ENCODE measurements at places on chromosomes 7 and 10. TPM values are rescaled to one million over a fixed set of nuclear protein-coding genes. Genes with fewer than 3 reads are reported as not detected.

NPC1L1 gene
- total RNA-seq = not detected

ELN gene
- total RNA-seq = 4.0 TPM

AKR1D1 gene
- total RNA-seq = not detected

C10orf71 gene
- not detected for total RNA-seq

GHRHR gene
- not detected for total RNA-seq

GRCh38 chr7:151244196-151244840, 4.2 kb downstream of the SMARCD3 start:
- DNase-seq = peak; percentile 85

DNA sequence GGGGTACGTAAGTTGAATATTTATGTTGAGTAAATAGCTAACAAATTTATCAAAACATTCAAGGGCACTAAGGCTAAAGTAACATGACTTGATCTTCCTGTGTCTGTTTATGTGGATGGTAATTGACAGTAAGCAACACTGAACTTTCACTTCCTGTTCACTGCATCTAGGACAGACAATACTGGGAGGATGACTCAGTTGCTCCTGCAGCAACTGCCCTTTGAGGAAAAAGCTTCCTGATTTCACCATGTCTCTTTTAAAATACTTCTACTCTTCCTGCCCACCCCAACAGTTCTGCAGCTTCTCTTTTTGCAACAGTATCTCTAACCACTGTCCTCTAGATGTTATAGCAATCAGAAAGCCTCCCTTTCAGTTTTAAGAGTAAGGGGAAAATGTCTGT, 76.6 kb upstream of the HGF start:
- no peak for DNase-seq

DNA sequence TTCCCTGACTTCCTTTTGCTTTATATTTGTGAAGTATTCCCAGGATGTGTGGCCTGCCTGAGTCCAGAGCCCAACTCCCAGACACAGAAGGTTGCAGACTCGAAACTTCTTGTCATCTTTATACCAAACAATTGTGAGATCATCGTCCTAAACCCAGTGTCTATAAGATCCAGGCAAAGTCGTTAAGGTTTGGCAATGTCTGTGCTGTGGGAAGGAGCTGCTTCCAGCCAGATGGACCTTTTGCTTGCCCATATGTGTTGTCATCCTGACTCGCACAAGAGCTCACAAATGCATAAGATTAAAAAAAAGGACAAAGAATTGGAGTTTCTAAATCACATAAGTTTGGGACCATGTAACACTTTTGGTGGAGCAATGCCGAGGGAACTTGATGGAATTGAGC, 37.0 kb downstream of the WNT2 start:
- DNase-seq = no peak

GRCh38 chr7:134450294-134451000, 8.5 kb downstream of the AKR1B1 start:
- DNase-seq = no peak

DNA sequence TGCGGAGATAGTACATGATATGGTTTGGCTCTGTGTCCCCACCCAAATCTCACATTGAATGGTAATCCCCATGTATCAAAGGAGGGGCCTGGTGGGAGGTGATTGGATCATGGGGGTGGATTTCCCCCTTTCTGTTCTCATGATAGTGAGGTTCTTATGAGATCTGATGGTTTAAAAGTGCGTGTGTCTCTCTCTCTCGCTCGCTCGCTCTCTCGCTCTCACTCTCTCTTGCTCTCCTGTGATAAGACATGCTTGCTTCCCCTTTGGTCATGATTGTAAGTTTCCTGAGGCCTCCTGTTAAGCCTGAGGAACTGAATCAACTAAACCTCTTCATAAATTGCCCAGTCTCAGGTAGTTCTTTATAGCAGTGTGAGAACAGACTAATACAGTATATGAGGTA, 171.9 kb downstream of the NSUN6 start:
- no peak for DNase-seq

DNA sequence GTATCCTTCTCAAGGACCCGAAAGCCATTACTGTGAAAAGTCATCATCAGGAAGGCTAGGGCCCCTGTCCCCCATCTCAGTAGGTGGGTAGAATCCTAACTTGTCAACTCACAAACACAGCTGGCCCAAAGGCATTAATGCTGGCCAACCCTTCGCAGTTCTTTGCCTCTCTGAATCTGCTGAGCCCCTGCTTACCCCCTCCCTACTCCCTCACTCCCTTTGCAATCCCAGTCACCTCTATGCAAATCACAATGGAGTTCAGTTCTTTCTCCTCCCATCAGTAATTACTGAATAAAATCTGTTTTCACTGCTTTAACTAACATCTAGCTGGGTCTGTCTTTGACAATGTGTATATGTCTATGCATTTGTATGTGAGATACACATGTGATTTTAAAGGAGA, 38.1 kb upstream of the AOAH start:
- peak; percentile 33 for DNase-seq

DNA sequence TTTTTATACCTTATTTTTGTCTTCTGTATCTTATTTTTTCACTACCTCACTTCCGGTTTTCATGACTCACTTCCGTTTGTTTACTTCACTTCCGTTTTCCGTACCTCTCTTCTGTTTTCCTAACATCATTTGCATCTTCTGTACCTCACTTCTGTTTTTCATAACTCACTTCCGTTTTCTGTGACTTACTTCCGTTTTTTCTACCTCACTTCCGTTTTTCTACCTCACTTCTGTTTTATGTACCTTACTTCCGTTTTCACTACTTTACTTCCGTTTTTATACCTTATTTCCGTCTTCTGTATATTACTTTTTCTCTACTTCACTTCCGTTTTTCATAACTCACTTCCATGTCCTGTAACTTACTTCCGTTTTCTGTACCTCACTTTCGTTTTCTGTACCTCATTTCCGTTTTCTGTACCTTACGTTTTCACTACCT, 492.5 kb upstream of the AKR1E2 start:
- DNase-seq = no peak

- DNase-seq = no peak
These were observed 619 bp downstream of the EXOC4 start for GRCh38 chr7:133253519-133253875.

DNA sequence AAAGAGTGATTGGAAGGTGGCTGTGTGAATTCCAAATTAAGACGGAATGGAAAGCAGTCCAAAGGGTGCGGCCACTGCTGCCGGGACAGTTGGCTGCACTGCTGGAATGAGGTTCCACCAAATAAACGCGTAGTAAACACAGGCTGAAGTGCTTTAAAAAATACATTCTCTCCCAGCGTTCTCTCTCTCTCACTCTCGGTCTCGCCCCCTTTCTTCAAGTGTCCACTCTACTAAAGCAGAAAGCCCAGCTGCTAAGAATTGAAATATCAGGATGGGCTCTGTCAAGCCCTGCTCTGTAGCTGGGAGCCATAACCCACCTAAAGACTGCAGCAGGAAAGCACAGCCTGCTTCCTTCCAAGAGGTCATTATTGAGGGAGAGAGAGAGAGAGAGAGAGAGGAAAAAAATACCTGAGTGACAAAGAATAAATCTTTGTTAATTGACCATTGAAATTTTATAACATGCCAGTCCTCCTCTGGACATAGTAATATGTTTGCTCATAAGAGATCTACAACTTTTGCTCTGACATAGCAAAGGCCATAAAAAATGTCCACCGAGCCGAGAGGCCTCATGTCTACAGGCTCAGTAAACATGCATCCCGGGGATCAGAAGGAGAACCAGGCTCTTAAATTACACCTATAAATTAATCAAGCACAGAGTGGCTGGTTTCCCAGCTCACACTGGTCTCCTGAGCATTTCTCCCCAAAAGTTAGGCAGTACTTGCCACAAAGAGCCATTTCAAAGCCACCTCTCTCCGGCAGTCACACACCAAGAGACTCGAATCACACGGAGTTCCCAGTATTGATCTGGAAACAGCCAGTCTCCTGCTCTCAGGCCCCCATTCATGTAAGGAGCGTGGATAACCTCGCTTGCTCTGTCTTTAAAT, 72.8 kb downstream of the FGFR2 start:
- DNase-seq = no peak

DNA sequence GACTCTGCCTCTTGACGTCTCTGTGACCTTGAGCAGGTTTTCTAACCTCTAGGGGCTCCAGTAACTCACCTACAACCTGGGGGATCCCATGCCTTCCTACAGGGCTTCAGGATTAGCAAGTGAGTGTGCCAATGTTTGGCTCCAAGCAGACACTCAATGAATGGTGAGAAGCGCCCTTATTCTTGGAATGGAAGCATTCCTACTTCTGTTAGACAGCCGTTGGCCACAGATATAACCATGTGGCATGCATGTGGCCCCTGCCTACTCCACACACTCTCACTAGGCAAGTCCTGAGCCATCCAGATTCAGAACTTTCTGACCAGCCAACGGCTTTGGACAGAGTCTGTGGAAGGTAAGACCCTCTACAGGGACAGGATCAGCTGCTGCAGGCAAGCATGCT, 108.9 kb upstream of the LYZL2 start:
- no peak for DNase-seq
